ENCODE measurements at places on chromosomes 4 and X. TPM values are rescaled to one million over a fixed set of nuclear protein-coding genes. Genes with fewer than 3 reads are reported as not detected.
A peak's percentile ranks its signal among the peaks of the same experiment; 100 is the strongest.

The CPLX1 gene
- 1.1 TPM for polyA plus RNA-seq

The RTL5 gene
- 3.8 TPM for polyA plus RNA-seq

The CT45A1 gene
- not detected for polyA plus RNA-seq

- no peak for DNase-seq
These were observed 8.5 kb upstream of the CTAG2 start for GRCh38 chrX:154661899-154662298.

- peak; percentile 66 for DNase-seq
These were observed 280.7 kb downstream of the BCOR start for GRCh38 chrX:39816871-39817731.

- DNase-seq: no peak
These were observed 82.5 kb downstream of the PPEF1 start for GRCh38 chrX:18789916-18790315.
